GM12878 (cell line): ENCODE measurements at places on chromosomes 6 and 20. TPM values are rescaled to one million over a fixed set of nuclear protein-coding genes. Genes with fewer than 3 reads are reported as not detected.

The RBPJL gene
- 0.18 TPM in 1 of 2 replicates, not detected in the other for total RNA-seq

The SLC22A7 gene
- total RNA-seq: 0.31 TPM in 1 of 2 replicates, not detected in the other

The LKAAEAR1 gene
- not detected in 2 replicates for total RNA-seq

The FAM217B gene
- total RNA-seq: 15.1 and 16.0 TPM in 2 replicates

The DOK5 gene
- not detected in 2 replicates for total RNA-seq

The FRK gene
- 1.6 and 1.7 TPM in 2 replicates for total RNA-seq

The PAX1 gene
- not detected in 2 replicates for total RNA-seq

DNA sequence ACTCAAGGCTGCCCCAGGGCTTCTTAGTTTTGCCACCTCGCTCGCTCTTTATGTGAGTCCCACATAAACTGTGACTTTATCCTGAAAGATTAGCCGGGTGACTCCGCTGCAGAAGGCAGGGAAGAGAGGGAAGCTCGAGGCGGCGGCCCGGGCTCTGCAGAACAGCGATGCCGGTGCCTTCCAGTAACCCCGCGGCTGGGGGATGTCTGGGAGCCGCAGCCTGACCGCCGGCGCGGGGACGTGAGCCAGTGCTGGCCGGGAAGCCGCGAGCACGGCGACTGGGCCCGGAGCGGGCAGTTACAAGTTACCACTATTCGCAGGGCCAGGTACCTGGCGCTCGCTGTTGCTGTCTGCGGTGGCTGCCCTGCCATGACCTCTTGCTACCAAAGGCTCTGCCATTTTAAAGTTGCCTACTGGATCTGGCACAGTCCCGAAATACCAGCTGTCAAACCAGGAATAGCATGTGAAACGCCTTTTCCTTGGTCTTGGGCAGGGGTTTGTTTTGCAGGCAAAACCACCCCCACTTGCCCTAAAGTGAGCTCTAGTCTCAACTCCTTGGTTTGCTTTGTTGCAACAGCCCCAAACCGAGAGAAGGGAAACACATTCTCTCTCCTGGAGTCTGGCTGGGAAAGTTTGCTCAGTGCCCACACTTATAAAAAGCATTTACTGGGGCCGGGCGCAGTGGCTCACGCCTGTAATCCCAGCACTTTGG is 124.0 kb upstream of the SLC2A12 start:
- no peak for DNase-seq

DNA sequence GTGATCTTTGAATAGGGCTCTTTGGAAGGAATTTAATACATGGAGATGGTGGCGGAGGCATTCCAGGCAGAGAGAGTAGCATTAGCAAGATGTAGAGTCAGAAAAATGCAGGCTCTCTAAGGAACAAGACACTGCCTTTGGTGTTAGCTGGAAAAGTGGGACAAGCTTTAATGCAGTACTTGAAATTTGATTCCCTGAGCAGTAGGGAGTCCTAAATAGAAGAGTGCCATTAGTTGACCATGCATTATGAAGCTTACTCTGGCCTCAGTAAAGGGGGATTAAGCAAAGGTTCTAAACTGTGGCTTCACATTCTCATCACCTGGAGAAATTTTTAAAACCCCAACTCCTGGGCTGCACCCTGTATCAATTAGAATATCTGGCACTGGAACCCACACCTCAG is 494.8 kb upstream of the SOX4 start:
- DNase-seq: no peak

- no peak for DNase-seq
Observed at GRCh38 chr6:42704251-42704936, 18.0 kb downstream of the PRPH2 start.

DNA sequence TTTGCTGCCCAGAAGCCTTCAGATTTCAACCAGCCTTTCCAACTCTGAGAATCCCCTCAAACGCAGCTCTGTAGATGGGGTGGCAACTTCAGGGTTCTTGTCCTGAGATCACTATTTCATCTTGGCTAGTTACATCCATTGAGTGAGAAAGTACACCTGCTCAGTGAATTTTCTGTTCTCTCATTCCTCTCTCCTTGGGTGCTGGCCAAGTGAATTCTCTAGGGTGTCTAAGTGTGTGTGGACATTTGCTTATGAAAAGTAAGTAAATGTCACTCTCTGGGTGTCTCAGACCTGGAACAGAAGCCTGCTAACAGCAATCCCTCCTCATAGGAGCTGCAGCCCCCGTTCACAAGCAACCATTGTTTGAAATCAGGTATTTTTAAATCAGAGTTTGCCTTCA is 3.8 kb downstream of the RIN2 start:
- DNase-seq: no peak

DNA sequence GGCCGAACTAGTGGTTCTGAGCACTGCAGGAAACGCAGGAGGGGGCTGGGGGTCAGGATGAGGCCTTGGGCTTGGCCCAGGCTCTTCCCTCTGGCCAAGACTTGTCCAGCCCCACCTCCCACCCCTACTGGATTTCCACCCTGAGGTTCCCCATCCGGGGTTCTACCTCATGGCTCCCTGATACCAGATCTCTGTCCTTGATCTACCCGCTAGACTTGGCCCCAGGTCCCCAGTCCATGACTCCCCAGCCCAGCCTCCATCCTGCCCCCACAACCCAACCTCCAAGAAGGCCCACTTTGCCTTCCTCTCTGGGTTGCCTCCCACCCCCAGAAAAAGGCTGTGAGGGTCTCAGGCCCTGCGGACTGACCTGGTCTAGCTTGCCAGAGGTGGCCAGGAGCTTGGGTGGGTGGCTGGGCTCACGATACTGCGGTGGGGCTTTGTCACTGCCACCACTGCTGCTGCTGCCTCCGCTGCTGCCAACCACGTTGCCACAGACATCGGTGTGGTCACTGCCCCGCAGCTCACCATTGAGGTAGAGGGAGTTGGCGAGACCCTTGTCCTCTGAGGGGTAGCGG is 6.8 kb upstream of the FASTKD5 start:
- DNase-seq: no peak

GRCh38 chr20:51318058-51318949 is 224.2 kb downstream of the NFATC2 start:
- DNase-seq: no peak

GRCh38 chr6:155115893-155116570 is 120.9 kb downstream of the TIAM2 start:
- no peak for DNase-seq

- no peak for DNase-seq
Observed at GRCh38 chr20:38261054-38261390, 487 bp upstream of the KIAA1755 start.

DNA sequence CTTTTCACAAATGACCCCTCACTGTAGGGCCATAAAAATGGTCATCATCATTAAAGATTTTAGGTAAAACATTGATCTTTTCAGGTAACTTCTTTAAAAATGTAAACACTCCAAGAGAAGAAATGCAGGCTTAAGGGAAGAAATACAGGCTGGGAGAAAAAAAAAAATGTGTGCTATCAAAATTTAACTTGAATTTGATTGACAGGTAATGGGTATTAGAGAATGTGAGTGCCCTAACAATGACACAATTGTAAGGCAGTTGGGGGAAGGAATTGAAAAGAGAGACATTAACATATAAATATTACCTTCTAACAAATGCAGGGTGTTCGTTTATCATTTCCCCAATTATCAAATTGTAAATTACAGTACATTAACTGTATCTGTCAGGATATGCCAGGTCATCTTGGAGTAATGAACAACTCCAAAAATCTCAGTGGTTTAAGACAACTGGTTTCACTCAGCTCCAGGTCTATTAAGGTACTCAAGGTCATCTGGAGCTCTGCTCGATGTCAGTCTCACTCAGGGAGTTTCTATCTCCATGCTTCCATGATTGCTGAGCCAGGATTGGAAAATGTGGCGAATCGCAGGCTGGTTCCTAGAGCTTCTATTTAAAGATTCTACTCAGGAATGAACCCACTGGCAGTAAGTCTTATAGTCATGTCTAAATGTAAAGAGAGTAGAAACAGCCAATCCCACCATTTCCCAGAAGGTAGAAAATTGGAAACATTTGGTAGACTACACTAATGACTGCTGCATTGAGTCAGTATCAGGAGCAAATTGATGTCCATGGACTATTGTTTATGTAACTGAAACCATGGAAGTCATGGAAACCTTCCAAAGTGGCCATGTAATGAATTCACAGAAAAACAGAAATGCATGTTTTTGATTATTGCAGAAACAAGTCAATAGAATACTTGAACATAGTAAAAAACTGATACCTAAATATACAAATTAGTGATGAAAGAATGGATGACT is 55.6 kb downstream of the FRK start:
- no peak for DNase-seq
